Stimulated activated CD4-positive, alpha-beta T cell treated with anti-CD3 and anti-CD28 coated beads, Interleukin-15, amount 100 ng/mL, for 48 hours (primary cell): ENCODE measurements at places on chromosomes 2 and 18.

- DNase-seq: no peak
Observed at GRCh38 chr2:119469661-119470297, 38.1 kb downstream of the TMEM37 start.

DNA sequence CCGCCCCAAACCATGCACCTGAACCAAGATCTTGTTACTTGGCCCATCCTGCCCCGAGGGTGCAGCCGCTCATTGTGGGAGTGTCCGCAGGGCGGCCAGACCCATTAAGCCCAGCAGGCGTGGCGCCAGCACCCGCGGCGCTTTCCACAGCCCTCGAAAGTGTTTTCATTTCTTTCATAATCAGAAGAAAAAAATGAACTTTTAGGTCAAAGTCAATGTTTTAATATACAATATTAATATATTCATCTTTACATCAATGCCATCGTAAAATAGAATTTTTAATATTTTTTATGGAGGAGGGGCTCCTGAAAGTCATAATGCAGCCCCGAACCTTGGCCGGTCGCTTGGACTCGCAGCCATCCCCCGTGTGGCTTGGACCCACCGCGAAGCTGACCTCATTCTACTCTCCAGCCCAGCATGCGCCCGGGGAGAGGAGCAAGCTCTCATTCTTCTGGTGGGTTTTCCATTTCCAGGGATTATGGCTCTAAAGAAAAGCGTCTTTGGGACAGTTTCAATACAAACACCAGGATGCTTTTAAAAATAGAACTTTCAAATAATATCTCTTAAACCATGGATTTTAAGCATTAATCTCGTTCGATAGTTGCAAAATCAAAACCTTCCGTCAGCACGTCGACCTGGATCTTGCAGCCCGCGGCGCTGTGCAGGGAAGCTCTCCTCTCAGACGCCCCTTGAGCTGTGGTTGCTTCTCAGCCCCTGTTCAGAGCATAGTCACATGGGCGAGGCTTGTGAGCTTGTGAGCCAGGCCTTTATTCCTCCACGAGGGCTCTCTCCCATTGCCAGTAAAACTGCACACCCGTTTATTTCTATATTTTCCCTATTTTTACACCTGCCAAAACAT lies 17.2 kb upstream of the ASB1 start:
- DNase-seq: no peak

DNA sequence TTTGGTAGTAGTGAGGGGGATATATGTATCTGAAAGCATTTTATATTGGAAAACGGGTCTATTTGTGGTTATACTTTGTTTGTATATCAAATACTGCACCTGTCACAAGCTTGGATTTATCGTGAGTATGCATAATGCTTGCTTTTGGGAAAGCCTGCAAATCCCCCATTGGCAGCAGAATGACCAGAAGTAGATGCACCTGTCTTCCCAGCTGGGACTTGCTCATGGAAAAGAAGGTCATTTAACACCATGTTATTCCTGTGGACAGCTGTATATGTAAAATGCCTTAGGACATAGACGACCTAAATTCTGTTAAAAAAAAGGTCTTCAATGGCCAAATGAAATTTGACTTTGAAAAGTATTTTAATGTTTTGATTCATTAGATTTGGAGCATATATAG lies 599.4 kb downstream of the XIRP2 start:
- no peak for DNase-seq

DNA sequence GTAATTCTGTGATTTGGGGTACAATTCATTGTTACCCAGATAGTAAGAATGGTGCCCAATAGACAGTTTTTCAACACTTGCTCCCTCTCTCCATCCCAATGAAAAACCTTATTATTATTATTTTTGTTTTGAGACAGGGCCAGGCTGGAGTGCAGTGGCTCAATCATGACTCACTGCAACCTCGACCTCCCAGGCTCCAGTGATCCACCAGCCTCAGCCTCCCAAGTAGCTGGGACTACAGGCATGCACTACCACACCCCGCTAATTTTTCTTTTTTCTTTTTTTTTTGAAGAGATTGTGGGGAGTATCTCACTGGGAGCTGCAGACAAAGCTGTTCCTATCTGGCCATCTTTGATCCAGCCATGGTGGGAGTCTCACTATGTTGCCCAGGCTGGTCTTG lies 7.2 kb downstream of the TGFA start:
- DNase-seq: no peak

DNA sequence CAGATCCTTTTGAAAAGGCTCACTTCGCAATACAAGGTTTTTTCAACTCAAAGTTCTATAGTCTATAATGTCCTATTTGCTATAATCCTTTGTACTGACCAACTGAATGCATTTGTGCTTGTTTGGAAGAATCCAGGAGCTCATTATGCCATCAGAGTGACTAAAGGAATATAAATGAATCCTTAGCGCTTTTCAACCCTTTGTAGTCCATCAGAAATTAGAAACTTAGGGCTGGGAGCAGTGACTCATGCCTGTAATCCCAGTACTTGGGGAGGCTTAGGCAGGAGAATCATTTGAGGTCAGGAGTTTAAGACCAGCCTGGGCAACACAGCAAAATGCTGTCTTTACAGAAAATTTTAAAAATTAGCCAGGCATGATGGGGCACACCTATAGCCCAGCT lies 330.2 kb upstream of the CHAC2 start:
- no peak for DNase-seq

GRCh38 chr2:47128705-47129104 lies 26.4 kb downstream of the STPG4 start:
- DNase-seq: no peak

DNA sequence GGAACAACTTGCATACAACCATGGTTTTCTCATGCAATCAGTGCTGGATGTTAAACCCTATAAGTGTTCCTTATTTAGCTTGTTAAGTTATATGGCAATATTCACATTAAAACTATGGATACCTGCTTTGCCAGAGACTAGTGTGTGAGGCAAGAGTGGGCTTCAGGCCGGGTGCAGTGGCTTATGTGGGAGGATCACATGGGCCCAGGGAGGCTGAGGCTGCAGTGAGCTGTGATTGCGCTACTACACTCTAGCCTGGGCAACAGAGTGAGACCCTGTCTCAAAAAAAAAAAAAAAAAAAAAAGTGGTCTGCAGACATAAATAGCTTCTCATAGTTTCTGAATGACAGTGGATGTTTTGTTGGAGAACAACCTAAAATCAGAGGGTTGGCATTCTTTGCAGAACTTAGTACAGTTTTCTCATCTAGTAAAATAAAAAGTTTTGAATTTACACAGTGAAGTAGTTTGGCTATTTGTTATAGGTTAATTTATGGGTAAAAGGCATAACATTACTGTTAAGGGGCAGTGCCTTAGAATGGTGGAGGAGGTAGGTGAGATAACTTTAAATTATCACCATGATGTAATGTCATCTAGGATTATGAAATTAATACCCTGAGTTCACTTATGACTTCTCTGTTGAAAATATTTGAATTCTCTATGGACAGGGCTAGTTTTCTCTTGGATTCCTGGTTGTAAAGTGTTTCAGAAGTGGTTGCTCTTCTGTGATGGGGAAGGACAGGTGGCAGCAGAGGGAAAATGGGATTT lies 5.3 kb downstream of the CERS6 start:
- DNase-seq: no peak

DNA sequence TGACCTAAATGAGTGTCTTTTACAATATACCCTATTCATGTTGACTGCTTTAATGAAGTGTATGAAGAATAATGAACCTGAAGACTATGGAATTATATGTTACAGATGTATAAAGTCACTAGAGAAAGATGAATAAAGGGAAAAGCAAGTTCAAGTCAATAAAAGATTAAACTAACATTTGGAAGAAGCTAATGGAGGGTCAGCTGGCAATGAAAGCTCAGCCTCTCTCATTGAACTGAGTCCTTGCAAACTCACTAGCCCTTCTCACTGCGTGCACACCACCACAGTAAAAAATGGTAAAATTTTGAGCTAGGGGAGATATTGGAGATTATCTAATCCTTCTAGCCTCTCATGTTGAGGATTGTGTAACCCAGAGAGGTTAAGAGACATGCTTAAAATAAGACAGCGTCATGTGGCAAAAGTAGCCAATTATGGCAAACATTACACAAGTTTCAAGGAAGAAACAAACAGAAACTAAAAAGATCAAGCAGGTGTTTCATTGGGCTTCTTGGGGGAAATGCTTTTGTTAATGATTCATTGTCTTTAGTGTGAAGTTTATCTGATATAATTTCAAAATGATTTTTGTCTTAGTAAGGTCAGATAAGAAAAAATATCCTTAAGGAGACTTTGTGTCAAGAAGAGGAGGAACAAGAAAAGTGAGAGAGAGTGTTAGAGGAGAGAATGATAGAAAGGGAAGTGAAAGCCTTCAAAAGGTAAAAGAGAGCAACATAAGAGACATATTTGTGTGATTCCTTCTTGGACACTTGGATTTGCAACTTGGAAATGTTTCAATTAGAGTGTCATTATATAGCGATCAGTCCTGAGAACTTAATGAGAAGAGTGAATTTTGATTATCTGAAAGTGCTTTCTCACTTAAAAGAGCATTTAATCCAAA lies 893.7 kb upstream of the FAM98A start:
- no peak for DNase-seq

- DNase-seq: no peak
Observed at GRCh38 chr2:164032995-164033394, 297.2 kb upstream of the FIGN start.

DNA sequence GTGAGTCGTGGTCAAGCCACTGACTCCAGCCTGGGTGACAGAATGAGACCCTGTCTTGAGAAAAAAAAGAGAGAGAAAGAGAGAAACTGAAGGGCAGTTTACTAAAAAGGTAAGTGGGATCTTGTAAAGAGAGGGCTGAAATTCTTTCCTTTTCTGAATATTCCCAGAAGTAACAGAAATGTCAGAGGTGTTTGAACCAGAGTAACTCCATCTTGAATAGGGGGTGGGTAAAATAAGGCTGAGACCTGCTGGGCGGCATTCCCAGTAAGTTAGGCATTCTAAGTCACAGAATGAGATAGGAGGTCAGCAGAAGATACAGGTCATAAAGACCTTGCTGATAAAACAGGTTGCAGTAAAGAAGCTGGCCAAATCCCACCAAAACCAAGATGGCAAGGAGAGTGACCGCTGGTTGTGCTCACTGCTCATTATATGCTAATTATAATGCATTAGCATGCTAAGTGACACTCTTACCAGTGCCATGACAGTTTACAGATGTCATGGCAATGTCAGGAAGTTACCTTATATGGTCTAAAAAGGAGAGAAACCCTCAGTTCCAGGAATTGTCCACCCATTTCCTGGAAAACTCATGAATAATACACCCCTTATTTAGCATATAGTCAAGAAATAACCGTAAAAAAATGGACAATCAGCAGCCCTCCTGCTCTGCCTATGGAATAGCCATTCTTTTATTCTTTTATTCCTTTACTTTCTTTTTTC lies 1334.3 kb upstream of the ZEB2 start:
- no peak for DNase-seq

- DNase-seq: no peak
Observed at GRCh38 chr2:225042800-225043167, 516 bp upstream of the DOCK10 start.

GRCh38 chr2:34349527-34349926 lies 750.4 kb upstream of the FAM98A start:
- no peak for DNase-seq

GRCh38 chr18:69890558-69890957 lies 57.1 kb downstream of the CD226 start:
- no peak for DNase-seq

DNA sequence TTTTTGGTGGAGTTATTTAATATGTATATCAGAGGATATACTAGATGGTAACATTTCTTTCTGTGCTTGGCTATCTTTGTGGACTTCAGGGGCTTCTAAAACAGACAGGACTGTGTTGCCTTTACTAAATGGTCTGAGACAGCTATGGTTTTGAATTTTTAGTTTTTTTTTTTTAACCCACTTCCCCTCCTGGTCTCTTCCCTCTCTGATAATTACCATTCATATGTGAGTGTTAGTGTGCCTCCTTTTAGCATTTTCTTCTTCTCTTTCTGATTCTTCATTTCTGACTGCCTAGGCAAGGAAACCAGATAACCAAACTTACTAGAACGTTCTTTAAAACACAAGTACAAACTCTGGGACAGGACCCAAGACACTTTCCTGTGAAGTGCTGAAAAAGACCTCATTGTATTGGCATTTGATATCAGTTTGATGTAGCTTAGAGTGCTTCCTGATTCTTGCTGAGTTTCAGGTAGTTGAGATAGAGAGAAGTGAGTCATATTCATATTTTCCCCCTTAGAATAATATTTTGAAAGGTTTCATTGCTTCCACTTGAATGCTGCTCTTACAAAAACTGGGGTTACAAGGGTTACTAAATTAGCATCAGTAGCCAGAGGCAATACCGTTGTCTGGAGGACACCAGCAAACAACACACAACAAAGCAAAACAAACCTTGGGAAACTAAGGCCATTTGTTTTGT lies 52.7 kb downstream of the SMAD4 start:
- DNase-seq: no peak

- no peak for DNase-seq
Observed at GRCh38 chr2:29055601-29056000, 18.7 kb downstream of the PCARE start.

GRCh38 chr2:12428786-12429185 lies 287.9 kb upstream of the TRIB2 start:
- DNase-seq: no peak

GRCh38 chr18:23631746-23632145 lies 31.0 kb downstream of the ANKRD29 start:
- DNase-seq: no peak

DNA sequence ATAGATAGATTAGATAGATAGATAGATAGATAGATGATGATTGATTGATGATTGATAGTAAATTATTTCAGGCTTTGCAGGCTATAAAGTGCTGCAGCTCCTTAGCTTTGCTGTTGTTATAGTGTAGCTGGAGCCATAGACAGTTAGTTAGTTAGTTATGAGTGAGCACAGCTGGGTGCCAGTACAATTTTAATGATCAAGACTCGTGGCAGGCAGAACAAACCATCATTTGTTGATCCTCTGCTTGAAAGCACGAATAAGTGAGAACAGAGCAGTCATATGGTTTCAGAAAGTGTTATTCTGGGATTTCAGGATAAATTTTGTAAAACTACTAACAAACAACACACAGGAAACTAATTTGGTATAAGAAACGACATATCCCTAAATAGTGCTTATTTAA lies 53.9 kb downstream of the THOC1 start:
- DNase-seq: no peak

DNA sequence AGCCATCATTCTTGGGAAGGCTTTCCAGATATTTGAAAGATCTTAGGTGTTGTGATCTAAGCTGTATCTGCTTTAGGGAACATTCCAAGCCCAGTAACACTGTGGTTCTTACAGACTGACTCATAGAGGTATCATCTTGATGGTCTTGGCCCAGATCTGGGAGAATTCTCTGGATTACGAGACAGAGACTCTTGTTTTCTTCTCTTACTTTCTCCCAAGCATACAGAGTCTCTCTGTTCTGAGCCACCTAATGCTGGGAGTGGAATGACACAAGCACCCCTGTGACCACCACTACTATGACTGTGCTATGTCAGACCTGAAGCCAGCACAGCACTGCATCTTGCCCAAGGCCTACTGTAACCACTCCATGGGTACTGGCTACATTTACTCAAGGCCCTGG lies 81.0 kb upstream of the EPAS1 start:
- DNase-seq: no peak

GRCh38 chr18:31248783-31249521 lies 69.0 kb upstream of the DSG1 start:
- no peak for DNase-seq

GRCh38 chr2:233210281-233210680 lies 41.2 kb upstream of the ATG16L1 start:
- DNase-seq: no peak

GRCh38 chr2:140863713-140864112 lies 1267.1 kb downstream of the LRP1B start:
- no peak for DNase-seq

GRCh38 chr2:99640635-99641151 lies 150.9 kb upstream of the REV1 start:
- DNase-seq: no peak

- DNase-seq: no peak
Observed at GRCh38 chr2:177693658-177694339, 301.2 kb downstream of the AGPS start.
